ENCODE measurements at places on chromosomes 5 and 9.

- DNase-seq = peak; percentile 34
Measured at GRCh38 chr5:138874771-138875551, at the start of gene LRRTM2. Gene LRRTM2 (minus strand): TSS chr5:138875335. CDS start chr5:138874911, 424 bp downstream.

DNA sequence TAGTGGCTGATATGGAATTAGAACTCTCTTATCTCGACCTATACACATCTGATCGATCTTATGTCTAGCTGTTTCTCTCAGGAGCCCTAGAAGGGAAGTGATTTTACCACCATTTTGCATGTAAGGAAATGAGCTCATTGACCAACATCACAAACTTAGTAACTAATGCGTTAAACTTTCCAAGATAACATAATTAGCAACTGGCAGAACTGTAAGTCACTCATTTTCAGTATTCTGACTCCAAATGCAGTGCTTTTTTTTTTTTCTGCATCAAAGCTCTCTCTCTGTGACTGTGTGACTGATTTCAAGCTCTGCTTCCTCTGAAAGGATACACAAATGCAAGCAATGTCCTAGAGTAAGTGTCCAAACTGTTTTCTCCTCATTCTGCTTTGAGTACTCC lies 68.1 kb upstream of the FBXL7 start:
- no peak for DNase-seq

- DNase-seq = no peak
Measured at GRCh38 chr9:113482991-113483675, 19.6 kb downstream of the RGS3 start.

DNA sequence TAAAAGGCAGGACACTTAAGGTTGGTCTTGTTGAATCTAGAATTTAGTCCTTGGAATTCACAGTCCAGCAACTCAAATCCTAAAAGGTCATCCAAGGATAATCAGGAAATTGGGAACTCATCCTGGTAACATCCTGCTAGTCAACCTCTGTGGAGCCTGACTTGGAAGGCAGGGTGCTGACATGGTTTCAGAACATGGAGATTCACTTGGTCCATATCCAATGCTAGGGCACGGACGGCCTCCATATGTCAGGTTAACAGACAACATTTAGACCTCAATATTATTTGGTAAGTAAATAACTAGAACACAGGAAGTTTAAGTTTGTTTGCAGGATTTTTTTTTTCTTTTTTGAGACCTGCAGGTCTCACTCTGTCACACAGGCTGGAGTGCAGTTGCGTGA lies 783 bp upstream of the DNAH5 start:
- DNase-seq = no peak

- DNase-seq = peak; percentile 21
Measured at GRCh38 chr5:176697934-176698538, 50.8 kb downstream of the TSPAN17 start.

GRCh38 chr9:95462249-95463147 lies 54.3 kb downstream of the PTCH1 start:
- DNase-seq = peak; percentile 72

All from NCI-H1092 (cell line).